ENCODE measurements at places on chromosomes 12 and 14. TPM values are rescaled to one million over a fixed set of nuclear protein-coding genes. Genes with fewer than 3 reads are reported as not detected.

The SENP1 gene
- 8.9 TPM for total RNA-seq

The CCNT1 gene
- 24.9 TPM for total RNA-seq

The PTPN6 gene
- total RNA-seq = 13.0 TPM

The PLCZ1 gene
- total RNA-seq = not detected

The KRT78 gene
- 1.3 TPM for total RNA-seq

The DENND5B gene
- total RNA-seq = 3.6 TPM

The LGR5 gene
- not detected for total RNA-seq

The NOS1 gene
- 0.85 TPM for total RNA-seq
